Lower lobe of right lung (tissue), 2 donors: ENCODE measurements at places on chromosomes 4 and X. TPM values are rescaled to one million over a fixed set of nuclear protein-coding genes. Genes with fewer than 3 reads are reported as not detected.

ASB12 gene
- total RNA-seq = not detected

ODAPH gene
- not detected for total RNA-seq

GRCh38 chrX:65266482-65266881 lies 268.1 kb downstream of the LAS1L start:
- H3K4me3 ChIP-seq = no peak overlapping the region
- no peaks in the 10 kb centered on the region for H3K27me3 ChIP-seq
- DNase-seq = no peak
- no peak overlapping the region for H3K27ac ChIP-seq
- H3K4me1 ChIP-seq = no peaks in the 10 kb centered on the region

- DNase-seq = no peak
- H3K36me3 ChIP-seq = no peaks in the 10 kb centered on the region
- H3K4me3 ChIP-seq = no peak overlapping the region
- H3K27ac ChIP-seq = no peak overlapping the region
- H3K27me3 ChIP-seq = no peaks in the 10 kb centered on the region
These were observed 47.3 kb upstream of the SCML1 start for GRCh38 chrX:17689971-17690409.

DNA sequence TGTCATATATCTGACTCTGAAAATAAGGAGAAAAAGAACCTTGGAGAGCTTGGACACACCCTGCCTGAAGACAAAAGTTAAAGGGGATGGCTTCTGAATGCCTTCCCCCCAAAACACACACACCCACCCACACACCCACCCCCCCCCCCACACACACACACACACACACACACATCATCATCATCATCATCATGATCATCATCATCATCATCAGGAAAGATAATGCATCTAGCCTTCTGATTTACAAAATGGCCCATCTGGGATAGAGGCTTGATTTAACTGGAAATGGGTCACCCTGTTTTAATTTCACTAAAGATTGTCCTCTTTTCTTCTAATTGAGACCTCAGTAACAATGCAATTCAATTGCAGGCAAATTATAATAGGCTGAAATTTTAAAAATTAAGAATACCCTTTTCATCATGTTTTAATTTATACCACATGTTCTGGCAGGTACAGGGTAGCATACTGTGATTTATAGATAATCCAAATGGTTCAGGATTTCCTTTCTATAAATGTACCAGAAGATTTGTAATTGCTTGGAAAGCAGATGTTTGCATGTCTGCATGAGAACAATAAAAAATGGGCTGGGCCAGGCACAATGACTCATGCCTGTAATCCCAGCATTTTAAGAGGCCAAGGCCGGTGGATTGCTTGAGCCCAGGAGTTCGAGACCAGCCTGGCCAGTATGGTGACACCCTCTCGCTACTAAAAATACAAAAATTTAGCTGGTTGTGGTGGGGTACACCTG lies 56.5 kb downstream of the TRIM2 start:
- H3K4me1 ChIP-seq = no peaks in the 10 kb centered on the region
- H3K4me3 ChIP-seq = no peak overlapping the region
- H3K36me3 ChIP-seq = no peaks in the 10 kb centered on the region
- no peaks in the 10 kb centered on the region for H3K27me3 ChIP-seq
- DNase-seq = no peak
- H3K27ac ChIP-seq = no peak overlapping the region

- H3K4me1 ChIP-seq = peaks cover under 1% of the 10 kb centered on the region
- no peak overlapping the region for H3K27ac ChIP-seq
- H3K4me3 ChIP-seq = no peak overlapping the region
These were observed 105.9 kb downstream of the SH3RF1 start for GRCh38 chr4:169164669-169165415.

- H3K4me1 ChIP-seq = no peaks in the 10 kb centered on the region
- H3K36me3 ChIP-seq = no peaks in the 10 kb centered on the region
- H3K27me3 ChIP-seq = no peaks in the 10 kb centered on the region
- no peak overlapping the region for H3K4me3 ChIP-seq
These were observed 459.7 kb downstream of the MID1IP1 start for GRCh38 chrX:39260965-39261364.

DNA sequence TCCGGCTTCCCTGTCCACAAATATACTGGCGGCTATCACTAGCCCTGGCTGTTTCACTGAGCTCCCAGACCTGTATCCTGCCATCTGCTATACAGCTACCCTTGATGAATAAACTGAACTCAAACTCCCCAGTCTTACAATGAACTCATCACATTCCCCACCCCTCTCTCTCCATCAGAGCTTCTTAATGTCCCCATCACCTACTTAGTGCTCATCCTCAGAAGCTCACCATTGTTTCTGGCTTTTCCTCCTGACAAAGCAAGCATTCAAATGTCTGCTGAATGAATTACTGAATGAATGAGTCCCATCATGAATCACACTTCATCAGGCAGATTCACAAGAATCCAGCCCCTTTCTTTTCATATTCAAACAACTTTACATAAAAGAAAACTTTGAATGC lies 5.7 kb upstream of the DGAT2L6 start:
- DNase-seq = no peak
- no peaks in the 10 kb centered on the region for H3K27me3 ChIP-seq
- no peak overlapping the region for H3K27ac ChIP-seq
- H3K36me3 ChIP-seq = no peaks in the 10 kb centered on the region
- no peak overlapping the region for H3K4me3 ChIP-seq

GRCh38 chr4:37968747-37969146 lies 8.5 kb downstream of the PTTG2 start:
- no peaks in the 10 kb centered on the region for H3K36me3 ChIP-seq
- H3K4me1 ChIP-seq = peaks cover 15% of the 10 kb centered on the region
- no peak overlapping the region for H3K27ac ChIP-seq
- no peaks in the 10 kb centered on the region for H3K27me3 ChIP-seq
- DNase-seq = no peak
- no peak overlapping the region for H3K4me3 ChIP-seq
